GM03348 (cell line): ENCODE measurements at places on chromosomes 1 and 21.
A peak's percentile ranks its signal among the peaks of the same experiment; 100 is the strongest.

DNA sequence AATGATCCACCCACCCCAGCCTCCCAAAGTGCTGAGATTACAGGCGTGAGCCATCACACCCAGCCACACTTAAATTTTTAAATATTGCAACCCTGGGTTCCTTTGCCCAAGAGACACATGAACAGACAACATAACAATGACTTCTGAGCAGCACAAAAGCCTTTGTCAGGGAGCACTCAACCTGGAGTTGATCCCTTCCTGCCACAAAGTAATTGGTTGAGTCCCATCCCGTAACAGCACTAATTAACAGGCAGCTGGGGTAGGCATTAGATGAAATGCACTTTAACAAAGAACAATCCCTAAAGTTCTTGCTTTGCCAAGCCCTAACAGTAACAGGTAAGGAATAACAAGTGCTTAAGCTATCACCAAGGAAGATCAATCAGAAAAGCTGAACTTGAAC, 5.9 kb upstream of the BCAR3 start:
- DNase-seq, result no peak

DNA sequence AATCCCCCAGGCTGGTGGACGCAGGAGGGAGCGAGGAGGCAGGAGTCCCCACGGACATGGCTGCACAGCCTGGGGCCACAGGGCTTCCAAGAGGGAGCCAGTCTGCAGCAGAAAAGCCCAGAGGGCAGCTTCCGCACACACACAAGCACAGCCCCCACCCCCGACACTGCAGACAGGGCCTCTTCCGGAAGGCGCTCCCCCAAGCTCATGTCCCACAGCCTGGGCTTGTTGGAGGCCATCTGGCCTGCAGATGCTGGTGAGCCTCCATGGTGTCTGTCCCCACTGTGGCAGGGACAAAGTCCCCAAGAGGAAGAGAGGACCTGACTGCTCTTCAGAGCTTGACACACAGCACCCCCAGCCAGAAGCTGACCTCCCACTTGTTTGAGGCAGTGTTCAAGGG, 13.4 kb upstream of the KIAA1614 start:
- DNase-seq, result no peak

- no peak for DNase-seq
Observed at GRCh38 chr1:187891993-187892682, 1063.4 kb downstream of the PLA2G4A start.

DNA sequence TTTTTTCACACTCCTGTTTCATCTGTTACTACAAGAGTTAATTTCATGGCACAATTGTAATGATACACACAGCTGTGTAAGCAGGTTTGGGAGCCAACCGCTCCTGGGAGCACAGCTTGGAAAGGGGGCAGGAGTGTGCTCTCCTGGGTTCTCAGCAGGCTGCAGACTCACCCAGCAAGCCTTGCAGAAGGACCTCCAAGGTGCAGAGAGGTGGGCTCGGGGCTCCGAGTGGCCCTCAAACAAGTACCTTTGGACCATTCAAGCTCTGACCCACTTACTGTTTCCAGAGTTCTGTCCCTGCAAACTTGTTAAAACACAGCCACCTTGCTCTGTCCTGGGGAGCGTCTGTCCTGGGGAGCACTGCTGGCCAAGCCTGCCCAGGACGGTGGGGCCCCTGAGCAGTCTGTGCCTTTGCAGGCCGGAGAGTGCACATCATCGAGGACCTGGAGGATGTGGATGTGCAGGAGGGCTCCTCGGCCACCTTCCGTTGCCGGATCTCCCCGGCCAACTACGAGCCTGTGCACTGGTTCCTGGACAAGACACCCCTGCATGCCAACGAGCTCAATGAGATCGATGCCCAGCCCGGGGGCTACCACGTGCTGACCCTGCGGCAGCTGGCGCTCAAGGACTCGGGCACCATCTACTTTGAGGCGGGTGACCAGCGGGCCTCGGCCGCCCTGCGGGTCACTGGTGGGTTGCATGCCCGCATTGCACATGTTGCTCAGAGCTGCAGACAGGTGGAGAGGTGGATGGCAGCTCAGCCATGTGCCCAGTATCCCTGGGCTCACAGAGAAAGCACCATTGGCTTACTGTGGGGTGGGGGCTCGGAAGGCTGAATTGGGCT, 78.0 kb downstream of the OBSCN start:
- no peak for DNase-seq

GRCh38 chr1:46687921-46688509, 16.4 kb downstream of the TEX38 start:
- no peak for DNase-seq

DNA sequence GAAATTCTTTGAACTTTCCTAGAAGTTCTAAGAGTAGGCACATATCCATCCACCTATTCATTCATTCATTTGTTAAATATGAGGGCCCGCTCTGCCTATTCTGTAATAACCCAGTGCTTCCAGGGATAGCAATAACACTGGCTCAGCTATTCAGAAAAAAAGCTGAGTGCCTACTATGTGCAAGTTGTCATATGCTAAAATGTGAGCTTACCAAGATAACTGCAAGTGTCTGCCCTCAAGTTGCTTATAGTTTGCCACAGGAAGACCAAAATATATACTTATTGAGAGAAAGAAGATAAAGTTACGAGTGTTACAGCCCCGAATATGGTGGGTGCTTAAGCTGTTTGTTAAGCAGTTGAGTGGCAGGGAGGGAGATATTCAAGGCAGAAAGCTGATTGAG, 39.6 kb downstream of the CD55 start:
- no peak for DNase-seq

DNA sequence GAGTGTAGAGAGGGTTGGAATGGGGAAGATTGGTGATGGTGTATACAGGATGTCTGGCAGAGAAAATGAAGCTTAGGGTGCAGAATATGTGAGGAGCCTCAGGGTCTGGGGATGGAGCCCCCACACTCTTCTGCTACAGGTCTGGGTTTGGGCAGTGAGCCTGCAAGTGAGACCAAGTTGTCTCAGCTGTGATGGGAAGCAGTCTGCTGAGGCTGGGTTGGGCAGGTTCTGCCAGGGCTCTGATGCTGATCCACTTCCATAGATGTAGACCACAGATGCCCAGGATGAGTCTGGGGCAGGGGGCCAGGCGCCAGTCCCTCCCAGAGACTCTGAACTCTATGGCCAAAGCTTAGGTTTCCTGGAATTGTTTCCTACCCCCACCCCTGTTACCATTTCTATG, 516.9 kb downstream of the PTPRU start:
- no peak for DNase-seq

GRCh38 chr1:177799746-177800145, 170.1 kb downstream of the SEC16B start:
- no peak for DNase-seq

DNA sequence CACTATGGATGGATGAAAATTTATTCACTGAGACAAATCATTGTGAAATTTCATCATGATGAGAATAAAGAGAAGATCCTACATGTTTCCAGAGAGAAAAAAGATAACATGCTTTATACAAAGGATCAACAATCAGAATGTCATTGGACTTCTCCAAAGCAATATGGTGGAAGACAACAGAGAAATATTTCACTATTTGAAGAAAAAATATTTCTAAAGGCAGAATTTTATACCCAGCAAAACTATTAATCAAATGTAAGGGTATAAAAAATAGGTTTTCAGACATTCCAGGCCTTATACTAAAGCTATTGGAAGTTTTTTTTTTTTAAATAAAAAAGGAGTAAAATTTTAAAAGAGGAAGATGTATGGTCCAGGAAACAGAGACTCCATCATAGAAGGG, 100.6 kb upstream of the OLIG2 start:
- no peak for DNase-seq

DNA sequence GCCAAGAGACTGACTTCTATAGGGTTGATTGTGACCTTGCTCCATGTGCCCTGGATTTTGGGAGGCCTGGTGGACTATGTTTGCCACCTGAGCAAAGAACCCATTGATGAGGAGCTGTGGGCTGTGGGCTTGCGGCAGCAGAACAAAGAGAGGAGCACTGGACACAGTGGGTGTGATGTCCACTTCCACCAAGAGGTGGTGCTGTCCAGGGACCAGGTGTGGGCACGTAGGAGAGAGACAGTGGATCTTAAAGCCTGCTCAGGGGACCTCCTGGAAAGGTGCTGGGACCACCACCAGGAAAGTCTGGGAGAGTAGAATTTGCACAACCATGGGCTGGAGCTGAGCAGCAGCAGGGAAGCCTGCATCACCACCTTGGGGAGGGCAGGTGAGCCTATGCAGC, 106.7 kb upstream of the ETS2 start:
- no peak for DNase-seq

- peak; percentile 58 for DNase-seq
Observed at GRCh38 chr1:184036517-184036949, 995 bp downstream of the COLGALT2 start.

DNA sequence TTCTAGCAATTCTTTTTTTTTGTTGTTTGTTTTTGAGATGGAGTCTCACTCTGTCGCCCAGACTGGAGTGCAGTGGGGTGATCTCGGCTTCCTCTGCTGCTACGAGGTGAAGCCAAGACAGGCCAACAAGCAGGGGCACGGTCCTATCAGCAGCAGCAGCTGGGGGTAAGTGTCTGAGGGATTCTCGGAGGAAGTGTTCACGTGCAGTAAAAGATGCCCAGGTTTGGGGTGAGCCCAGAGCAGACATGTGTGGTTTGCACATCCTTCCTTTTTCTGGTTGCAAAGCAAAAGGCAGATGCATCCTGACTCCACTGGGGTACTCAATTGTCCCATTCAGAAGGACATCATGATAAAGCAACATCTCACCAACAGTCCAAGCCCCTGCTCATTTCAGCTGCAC, 27.7 kb downstream of the PIGP start:
- DNase-seq, result no peak

DNA sequence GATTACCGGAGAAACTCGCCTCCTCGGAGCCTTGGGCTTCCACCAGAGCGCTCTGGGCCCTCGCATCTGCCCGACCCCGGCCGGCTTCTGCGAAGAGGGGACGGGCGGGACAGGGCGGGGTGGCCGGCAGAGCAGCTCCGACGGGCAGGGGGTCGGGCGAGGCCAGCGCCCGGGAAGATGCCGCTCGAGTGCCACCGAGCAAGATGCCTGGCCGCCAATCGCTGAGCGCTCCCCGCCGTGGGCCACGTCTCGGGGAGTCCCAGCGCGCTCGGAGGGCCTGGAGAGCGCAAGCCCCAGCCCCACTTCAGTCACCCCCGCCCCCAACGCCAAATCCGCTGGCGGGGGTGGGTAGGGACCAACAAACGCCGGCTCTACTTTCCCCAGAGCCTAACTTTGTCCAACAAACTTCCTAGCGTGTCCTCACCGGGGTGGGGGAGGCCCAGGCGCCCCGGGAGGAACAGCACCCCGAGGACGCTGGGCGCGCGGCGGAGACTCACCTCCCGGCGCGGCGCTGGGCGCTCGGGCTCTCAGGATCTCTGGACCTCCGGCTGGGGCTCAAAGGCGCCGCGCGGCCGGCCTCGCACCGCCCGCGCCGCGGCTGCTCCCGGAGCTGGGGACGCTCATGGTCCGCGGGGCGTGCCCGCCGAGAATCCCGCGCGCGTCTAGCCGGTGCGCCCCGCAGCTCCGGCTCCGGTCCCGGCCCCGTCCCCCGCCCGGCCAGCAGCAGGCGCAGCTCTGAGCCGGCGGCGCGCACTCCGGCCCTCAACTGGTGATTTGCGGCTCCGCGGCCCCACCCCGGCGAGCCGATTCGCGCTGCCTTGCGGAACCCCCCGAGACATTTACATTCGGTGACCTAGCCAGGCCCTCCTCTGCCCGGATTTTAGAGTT, at the start of gene BCAR3:
Gene BCAR3, minus strand, starts transcription at position 737 of the 888 bp plus-strand sequence. CDS start 6,907 bp downstream, outside the sequence.
- DNase-seq, result peak; percentile 90

GRCh38 chr1:34054920-34055319, 110.1 kb downstream of the CSMD2 start:
- DNase-seq, result no peak

DNA sequence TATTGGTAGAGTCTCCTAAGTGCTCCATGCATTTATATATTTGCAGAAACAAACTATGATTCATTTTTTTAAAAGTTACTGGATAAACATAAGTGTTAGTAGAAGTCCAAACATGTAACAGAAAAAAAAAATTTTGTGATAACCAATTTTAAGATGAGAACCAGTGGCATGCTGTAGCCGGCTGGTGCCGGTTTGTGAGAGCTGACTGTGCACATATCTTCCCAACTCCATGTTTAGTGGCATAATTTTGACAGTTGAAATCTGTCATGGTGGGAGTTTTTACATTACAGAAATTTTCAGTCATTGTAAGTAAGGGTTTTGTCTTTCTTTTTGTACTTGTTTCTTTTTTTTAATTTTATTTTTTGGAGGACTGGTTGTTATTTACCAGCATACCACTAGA, 141.2 kb downstream of the TTLL7 start:
- DNase-seq, result no peak

GRCh38 chr1:39940253-39940652, 14.7 kb upstream of the MFSD2A start:
- no peak for DNase-seq

- DNase-seq, result no peak
Observed at GRCh38 chr1:200154069-200154767, 126.7 kb downstream of the NR5A2 start.

DNA sequence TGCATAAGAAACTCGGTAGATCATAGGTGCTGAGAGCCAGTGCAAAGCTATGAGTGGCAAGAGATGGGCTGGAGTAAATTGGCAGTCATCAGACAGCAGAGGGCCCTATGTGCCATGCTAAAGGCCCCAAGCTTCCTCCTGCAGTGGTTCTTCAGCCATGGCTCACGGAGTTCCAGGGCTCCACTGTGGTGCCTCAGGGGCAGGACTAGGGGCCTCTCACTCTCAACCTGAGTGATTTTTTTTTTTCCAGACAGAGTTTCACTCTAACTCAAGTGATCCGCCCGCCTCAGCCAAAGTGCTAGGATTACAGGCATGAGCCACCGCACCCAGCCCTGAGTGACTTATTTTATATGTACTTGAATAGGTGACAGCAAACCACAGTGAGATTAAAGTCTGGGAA, 10.4 kb upstream of the GJA8 start:
- no peak for DNase-seq

GRCh38 chr1:62271134-62271533, 48.1 kb downstream of the KANK4 start:
- DNase-seq, result no peak

DNA sequence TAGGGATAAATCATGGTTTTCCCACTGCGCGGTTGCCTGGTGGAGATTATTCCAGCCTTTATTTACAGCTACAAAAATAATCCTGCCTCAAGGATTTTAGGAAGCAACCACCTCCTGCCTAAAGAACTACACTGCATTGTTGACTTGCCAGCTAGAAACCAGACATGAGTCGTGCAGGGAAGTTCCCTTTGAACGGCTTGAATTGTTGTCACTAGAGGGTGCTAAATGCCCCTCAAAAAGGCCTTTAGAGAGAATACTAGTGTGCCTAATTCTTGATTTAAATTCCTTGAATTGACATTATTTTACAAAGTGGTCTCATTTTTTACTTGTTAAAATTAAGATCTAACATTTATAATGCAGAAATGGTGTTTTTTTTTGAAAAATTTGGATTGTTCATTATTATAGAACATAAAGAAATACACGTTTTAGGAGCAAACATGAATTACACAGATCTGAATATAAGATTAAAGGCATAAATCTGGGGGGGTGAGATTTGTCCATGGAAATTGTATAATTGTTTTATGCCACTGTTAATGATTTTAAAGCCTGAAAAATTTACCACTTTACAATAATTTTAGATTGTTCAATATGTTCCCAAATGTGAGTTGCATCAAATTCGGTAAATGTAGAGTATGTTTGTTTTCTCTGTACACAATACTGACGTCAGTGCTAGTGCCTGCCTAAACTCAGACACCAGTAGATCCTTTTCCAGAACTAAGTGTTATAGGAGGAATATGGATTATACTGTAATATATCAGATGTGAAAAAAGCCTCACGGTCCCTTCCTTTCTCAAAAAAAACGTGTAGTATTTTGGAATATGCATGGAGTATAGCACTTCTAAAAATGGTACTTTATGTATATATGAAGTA, 7.6 kb upstream of the ERG start:
- peak; percentile 80 for DNase-seq
